ENCODE measurements at places on chromosomes 7 and 10.

GRCh38 chr7:104934665-104935064 is 79.3 kb upstream of the KMT2E start:
- DNase-seq, result no peak

DNA sequence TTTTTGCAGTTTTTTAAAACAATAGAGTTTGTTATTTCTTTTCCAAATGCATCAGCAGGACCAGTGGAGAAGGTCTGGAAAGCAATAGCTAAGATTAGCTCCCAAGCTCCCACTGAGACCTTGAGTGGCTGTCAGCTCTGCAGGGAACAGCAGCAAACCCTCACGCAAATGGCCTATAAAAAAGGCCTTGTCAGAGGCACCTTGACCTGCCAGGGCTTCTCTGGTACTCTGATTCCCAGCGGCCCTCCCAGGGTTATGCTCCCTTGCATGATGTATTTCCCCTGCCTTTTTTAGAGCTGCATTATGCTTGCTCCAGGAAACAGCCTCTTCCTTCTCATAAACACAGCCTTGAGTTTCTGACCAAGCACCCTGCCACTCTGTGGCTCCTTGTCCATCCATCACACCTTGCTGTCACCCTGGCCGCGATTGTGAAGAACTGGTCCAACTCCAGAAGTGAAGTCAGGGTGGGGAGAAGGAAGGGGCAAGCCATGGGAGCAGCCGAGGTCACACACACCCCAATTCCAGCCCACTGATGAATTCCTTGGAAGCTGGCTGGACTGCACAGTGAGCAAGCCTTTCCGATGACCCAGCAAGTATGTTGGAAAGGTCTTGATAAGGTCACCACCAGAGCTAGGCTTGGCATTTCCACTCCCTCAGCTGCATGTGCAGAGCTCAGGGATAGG is 35.3 kb upstream of the NKX2-3 start:
- DNase-seq, result no peak

GRCh38 chr10:60663850-60664249 is 114.4 kb upstream of the CDK1 start:
- DNase-seq, result no peak

DNA sequence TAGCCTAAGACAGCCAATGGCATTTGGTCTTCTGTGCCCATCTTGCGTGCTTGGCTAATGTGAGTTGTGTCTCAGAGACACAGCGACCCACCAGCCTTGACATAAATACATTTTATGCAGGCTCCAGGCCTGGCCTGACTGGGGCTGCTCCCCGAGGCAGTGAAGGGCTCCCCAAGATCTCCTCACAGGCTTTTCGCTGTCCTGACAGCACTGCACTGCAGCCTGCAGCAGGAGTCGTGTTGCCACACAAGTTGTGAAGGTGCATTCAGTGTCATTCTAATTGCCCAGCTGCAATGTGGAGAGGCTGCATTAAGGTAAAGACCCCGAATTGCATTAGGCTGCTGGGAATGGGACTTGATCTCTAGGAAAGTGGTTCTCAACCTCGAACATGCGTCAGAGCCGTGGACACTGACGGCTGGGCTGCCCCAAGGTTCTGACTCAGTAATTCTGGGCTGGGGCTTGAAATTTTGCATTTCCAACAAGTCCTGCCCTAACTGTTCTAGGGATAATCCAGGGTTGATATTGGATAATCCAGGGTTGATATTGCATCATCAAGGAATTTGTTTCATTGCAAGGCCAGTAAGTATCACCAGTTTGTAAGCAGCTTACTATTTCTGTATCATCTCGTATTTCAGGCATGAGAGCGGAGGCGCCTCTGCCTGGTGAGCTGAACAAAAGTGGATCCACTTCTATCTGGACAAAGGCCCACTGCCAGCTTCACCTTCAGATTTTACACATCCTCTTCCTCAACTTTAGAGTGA is 108.7 kb upstream of the INSIG1 start:
- no peak for DNase-seq

DNA sequence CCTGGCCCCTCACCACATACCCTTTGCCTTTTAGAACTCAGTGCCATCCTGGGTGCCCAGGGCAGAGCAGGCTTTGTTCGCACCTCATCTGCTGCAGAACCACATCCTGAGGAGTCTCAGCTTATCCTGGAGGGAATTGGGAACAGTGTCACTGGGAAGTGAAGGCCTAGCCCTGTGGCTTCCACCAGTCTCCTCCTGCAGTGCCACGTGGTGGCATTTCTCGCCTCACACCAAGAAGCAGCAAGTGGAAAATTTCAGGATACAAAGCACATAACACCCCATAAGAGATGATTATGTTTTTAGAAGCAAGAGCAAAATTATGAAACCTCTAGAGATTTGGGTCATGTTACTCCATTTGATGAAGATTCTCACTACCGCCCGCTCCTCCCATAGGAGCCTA is 26.8 kb downstream of the UBE2D4 start:
- no peak for DNase-seq

GRCh38 chr7:51518646-51519045 is 202.0 kb upstream of the COBL start:
- DNase-seq, result no peak

GRCh38 chr7:101936611-101937231 is 119.3 kb downstream of the CUX1 start:
- DNase-seq, result no peak

- DNase-seq, result peak; percentile 95
These were observed 68.1 kb upstream of the CDK6 start for GRCh38 chr7:92904244-92905131.

DNA sequence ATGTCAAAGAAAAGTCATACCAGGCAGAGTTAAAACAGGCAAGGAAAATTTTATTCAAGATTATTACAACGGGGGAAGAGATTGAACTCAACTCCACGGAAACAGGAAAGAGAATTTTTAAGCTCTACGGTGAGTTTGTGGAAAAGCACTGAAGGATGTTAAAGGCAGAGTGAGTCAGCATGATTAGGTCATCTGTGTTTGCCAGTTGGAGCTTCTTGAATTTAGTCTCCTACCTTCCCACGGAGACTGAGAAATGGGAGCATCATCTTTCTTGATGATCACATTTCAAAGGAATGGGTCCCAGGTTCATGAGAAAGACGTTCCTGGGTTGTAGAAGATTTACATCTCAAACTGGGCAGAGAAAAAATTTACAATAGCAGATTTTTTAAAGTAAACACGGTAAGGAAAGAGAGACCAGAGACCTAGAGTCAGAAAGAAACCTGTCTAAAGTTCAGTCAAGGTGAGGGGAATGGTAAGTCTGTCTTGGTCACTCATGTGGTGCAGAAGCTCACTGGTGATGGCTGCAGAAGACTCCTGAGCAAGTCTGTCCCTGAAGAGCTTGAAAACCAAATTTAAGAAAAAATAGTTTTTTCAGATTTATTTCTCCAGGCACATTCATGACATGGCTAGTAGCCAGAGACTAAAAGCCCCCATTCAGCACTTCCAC is 516.9 kb upstream of the LRRN3 start:
- DNase-seq, result peak; percentile 18

GRCh38 chr7:79430391-79430790 is 23.1 kb downstream of the MAGI2 start:
- no peak for DNase-seq

- no peak for DNase-seq
These were observed 101.6 kb downstream of the XPNPEP1 start for GRCh38 chr10:109821672-109822071.

- no peak for DNase-seq
These were observed 15.2 kb downstream of the HNRNPF start for GRCh38 chr10:43393606-43394360.

- DNase-seq, result no peak
These were observed 16.0 kb upstream of the HK1 start for GRCh38 chr10:69262292-69262751.

- no peak for DNase-seq
These were observed 181.9 kb upstream of the VSTM2A start for GRCh38 chr7:54360075-54360840.
